ENCODE measurements at places on chromosomes 2 and 18. TPM values are rescaled to one million over a fixed set of nuclear protein-coding genes. Genes with fewer than 3 reads are reported as not detected.

Gene FAM117B
- total RNA-seq = 1.9 TPM

Gene UGT1A6
- total RNA-seq = not detected

Gene KCNIP3
- total RNA-seq = 4.9 TPM

Gene FOXD4L1
- 0.12 TPM for total RNA-seq

Gene SERPINB10
- total RNA-seq = 1.00 TPM

Gene HOXD13
- 7.5 TPM for total RNA-seq

Gene ANXA4
- total RNA-seq = 17.2 TPM

Gene DES
- total RNA-seq = 858 TPM

Gene TSGA10
- total RNA-seq = 3.7 TPM

Gene PPP1R1C
- total RNA-seq = 2.2 TPM

Gene EMILIN1
- 328 TPM for total RNA-seq

Gene ERMN
- total RNA-seq = not detected

Gene GTF2A1L
- 0.11 TPM for total RNA-seq

Gene PROC
- not detected for total RNA-seq

Gene GNAL
- 0.22 TPM for total RNA-seq

Gene AQP12A
- total RNA-seq = not detected

Gene SLC5A7
- total RNA-seq = not detected

Gene SELENOI
- 25.1 TPM for total RNA-seq

Gene HTR2B
- 19.3 TPM for total RNA-seq

Gene GPC1
- 70.9 TPM for total RNA-seq

Gene VSNL1
- 0.77 TPM for total RNA-seq

Gene CELF4
- not detected for total RNA-seq

Gene CTAGE1
- total RNA-seq = not detected

Gene HSBP1L1
- total RNA-seq = 7.9 TPM

Gene E2F6
- 13.8 TPM for total RNA-seq

Gene CROCC2
- not detected for total RNA-seq

Gene C2orf66
- total RNA-seq = 0.12 TPM

Gene TLX2
- not detected for total RNA-seq

Gene ACMSD
- not detected for total RNA-seq

Gene GCKR
- 0.22 TPM for total RNA-seq

Gene MC2R
- total RNA-seq = not detected

Gene CAPN14
- total RNA-seq = 0.12 TPM
